IPS DF 6.9 (cell line): ENCODE measurements at places on chromosomes 7 and 10.

- no peak for DNase-seq
These were observed 66.3 kb upstream of the ZRANB1 start for GRCh38 chr10:124875596-124875995.

DNA sequence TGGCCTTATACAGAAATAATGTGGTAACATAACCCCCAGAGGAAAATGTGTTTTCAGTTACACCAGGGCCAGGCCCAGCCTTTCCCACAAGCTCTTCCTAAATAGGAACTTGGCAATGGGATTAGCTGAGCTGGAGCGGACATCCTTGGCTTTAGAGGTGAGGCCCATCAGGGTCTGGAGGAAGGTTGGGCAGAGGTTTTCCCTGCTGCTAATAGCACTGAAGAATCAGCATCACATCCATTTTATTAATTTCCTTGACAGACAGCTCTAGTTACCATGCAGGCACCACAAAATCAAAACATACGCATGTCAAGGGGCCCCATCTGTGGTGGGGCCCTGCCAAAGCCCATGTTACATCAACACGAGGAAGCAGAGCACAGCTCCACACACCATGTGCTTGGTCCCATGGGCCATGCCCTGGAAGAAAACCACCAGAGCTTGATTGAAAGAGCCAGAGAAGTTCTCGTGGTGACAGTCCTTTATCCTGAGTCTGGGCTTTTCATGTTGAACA lies 566.6 kb downstream of the KCNMA1 start:
- DNase-seq: no peak

- DNase-seq: no peak
These were observed 143.0 kb downstream of the CUBN start for GRCh38 chr10:16986406-16987205.

DNA sequence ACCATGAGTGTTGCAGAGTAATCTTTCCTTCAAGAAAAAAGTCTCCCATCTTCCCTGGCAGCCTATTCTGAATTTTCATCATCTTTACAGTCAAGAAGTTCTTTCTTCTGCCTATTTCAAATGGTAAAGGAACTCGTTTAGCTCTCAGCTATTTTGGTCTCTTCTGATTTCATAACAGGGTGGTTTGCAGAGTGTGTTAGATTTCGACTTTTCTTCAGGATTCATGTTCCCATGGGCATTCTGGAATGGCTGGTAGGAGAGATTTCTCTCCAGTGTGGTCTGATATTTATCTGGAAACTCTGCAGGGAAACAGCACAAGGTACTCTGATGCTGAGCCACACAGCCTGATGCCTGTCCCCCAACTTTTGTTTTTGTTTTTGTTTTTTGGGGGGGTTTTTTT lies 111.1 kb upstream of the FAM171A1 start:
- no peak for DNase-seq

- peak; percentile 31 for DNase-seq
These were observed 290.8 kb downstream of the NXPH1 start for GRCh38 chr7:8724080-8724718.

- no peak for DNase-seq
These were observed 11.0 kb downstream of the KIN start for GRCh38 chr10:7776777-7777176.

- no peak for DNase-seq
These were observed 10.1 kb downstream of the ITGB8 start for GRCh38 chr7:20340839-20341238.

DNA sequence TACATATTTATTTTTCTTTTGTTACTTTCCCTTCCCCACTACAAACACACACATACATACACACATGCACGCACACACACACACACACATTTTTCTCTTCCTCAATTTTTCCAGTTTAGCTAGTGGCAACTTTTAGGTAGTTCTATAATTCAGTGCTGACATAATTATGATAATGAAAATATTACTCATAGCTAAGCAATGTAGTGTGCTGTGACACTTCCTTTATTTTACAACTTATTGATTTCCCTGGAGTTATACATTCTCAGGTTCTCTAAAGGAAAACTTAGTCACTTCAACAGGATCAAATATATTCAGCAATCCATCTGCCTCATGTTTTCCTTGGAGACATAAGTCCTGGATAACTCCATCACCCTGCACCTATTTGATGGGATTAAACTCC lies 151.6 kb downstream of the CACNA2D1 start:
- no peak for DNase-seq

- no peak for DNase-seq
These were observed 51.6 kb downstream of the SMKR1 start for GRCh38 chr7:129553899-129554461.

DNA sequence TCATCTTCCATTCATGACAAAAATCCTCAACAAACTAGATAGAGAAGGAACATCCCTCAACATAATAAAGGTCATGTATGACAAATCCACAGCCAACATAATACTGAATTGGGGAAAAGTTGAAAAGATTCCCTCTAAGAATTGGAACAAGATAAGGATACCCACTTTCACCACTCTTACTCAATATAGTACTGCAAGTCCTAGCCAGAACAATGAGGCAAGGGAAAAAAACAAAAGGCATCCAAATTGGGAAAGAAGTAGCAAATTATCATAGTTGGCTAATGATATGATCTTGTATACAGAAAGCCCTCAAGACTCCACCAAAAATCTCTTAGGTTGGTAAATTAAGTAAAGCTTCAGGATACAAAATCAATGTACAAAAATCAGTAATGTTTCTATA lies 4.7 kb downstream of the POT1 start:
- DNase-seq: no peak

DNA sequence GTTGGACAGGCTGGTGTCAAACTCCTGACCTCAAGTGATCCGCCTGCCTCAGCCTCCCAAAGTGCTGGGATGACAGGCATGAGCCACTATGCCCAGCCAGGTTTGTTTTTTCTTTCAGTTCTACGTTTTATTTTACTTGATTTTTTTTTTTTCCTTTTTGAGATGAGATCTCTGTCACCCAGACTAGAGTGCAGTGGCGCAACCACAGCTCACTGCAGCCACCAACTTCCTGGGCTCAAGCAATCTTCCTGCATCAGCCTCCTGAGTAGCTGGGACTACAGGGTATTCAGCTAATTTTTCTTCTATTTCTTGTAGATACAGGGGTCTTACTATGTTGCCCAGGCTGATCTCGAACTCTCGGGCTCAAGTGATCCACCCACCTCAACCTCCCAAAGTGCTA lies 24.3 kb downstream of the GDI2 start:
- DNase-seq: no peak

GRCh38 chr10:71218651-71219050 lies 6.3 kb downstream of the UNC5B start:
- DNase-seq: no peak

- no peak for DNase-seq
These were observed 43.3 kb upstream of the FZD8 start for GRCh38 chr10:35685402-35685801.

DNA sequence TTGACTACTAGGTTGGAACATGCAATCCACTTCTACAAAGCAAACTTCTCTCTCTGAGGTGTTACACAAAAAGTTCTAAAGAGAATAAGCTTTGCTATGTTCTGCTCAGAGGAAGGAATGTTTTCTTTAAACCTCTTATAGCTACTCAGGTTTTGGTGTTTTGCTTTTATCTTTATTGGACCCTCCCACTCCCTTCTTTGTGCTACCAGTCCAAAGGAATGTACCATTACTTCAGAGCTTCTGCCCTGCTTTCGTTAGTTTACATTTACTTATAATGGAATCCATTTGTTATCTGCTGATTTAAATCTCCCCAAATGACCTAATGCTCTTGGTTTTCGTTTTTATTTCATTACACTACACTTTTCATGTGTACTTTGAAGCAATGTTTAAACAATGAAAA lies 154.9 kb downstream of the ATE1 start:
- DNase-seq: no peak

- DNase-seq: no peak
These were observed 1.5 kb upstream of the GTPBP10 start for GRCh38 chr7:90345016-90345415.

DNA sequence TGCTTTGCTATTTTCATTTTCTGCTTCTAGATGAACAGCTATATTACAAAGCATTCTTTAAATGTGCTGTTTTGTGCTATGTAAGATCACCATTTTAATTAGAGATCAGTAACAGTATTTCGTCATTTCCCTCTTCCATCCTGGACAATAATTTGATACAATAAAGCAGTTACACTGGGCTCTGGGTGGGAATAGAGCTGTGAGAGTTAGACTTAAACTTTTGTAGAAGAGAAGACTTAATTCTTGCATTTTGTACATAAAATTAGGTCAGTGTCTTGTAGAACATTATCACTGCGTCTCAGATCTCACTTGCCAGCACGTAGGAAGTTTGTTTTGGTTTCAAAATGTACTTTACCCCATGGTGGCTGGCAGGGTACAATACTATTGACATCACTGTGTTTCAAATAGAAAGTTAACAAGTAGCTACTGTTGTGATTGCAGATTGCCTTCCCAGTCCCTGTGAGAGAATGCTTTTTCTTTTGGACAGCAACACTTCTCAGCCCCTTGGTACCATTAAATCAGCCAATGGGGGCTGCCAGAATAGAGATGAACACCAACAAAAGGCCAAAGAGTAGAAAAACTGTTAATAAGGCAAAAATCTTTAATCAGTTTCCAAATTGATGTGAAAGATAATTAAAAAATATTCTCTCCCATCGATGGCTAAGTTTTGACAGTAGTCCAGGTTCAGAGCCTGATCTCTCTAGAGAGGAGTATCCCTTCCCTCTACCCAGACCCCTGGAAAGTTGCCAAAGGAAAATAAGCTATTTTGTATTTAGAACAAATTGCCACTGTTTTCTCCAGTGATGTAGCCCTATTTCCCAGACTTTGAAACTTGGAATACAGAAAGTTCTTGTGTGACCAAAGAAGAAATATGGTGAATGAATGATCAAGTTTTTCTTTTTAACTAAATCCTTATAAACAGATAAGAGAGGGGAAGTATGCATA lies 35.1 kb downstream of the SMNDC1 start:
- DNase-seq: no peak

- no peak for DNase-seq
These were observed 1.1 kb upstream of the KLF14 start for GRCh38 chr7:130734815-130735716.

GRCh38 chr7:139153832-139154231 lies 44.3 kb upstream of the ZC3HAV1 start:
- DNase-seq: no peak

GRCh38 chr7:159130820-159131219 lies 13.8 kb downstream of the VIPR2 start:
- no peak for DNase-seq

DNA sequence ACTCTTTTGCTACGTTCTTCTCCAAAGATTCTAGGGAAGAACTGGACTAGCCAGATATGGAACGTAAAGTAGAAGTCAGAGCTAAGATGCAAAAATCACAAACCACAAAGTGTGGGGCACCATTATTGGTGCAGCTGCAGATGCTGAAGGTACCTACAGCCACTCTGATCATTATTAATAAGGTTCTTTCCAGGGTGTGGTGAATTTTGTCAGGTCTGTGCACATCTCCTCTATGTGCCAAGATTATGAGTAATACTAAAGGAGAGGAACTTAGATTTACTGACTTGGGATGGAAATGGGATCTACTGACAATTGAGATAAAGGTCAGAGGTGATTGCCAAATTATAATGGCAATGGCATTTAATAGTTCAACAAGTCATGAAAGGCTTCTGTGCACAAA lies 148.2 kb downstream of the RAPGEF5 start:
- DNase-seq: no peak

GRCh38 chr10:104579136-104579535 lies 62.0 kb upstream of the SORCS3 start:
- DNase-seq: no peak
